Left ventricle myocardium inferior (tissue), 1 donor: ENCODE measurements at places on chromosomes 7 and 10. TPM values are rescaled to one million over a fixed set of nuclear protein-coding genes. Genes with fewer than 3 reads are reported as not detected.

Gene FGFR2
- total RNA-seq = 0.36 TPM

Gene FKBP6
- not detected for total RNA-seq

- DNase-seq = no peak
These were observed 122.7 kb downstream of the AOAH start for GRCh38 chr7:36601601-36602000.

DNA sequence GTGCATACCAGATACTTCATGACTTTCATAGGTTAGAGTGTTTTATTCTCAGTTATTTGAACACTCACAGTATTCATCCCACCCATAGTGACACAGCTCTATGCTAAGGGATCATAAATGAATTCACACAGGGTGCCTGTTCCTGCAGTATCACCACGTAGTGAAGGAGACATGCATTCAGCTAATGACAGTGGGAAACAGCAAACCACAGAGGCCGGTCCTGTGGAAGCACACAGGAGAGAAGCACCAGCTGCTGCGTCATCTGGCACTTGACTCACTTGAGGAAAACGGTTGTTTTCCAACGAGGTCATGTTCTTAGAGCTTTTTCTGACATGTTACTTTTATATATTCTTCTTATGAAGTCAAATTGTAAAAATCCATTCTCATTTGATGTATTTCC, 73.0 kb downstream of the UBE3C start:
- DNase-seq = no peak

DNA sequence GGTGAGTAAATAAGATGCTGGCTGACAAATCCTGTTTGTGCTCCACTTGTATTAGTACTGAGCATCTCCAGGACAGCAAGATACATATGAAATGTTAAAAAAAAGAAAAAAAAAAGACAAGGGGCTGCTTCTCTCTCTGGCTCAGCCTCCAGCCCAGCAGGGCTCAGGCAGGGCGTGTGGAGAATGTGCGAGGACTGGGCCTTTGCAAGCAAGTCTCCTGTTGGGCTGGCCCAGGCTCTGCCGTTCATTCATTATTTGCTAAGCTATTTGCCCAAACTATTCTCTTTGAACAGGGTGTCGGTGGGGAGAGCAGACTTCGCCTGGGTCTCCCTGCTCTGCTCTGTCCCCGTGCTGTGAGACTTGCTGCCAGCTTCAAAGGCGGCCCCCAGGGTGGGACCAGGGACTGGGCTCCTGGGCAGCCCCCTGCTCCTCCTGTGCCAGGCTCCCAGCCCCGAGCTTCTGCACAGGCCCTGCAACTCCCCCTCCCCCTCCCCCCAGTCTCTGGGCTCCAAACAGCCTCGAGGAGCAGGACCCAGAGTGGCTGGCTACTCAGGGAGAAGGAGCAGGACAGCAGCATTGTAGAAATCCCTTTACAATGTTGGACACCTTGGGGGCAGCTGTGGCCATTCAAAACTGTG, 25.6 kb upstream of the MGMT start:
- no peak for DNase-seq
